Activated T-helper 1 cell treated with anti-CD3 and anti-CD28 coated beads, Interleukin-2, amount 50 U/mL, for 16 hours (primary cell): ENCODE measurements at places on chromosomes 16 and 17.

DNA sequence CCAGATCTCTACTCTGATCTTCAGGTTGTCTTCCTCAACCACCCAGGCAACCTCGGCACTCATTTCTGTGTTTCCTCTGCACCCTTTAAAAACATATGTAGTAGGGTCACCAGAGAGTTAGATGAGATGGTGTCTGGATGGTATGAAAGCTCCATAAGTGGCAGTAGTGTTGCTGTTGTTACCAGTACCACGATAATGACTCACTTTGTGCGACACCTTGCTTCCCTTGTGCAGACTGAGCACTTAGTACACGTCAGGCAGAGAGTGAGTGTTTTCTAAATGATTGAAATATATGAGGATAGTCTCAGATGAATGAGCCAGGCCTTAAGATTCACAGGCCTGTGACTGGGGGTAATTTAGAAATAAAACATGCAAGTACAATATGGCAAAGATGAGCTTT lies 188.7 kb downstream of the MAF start:
- no peak for DNase-seq

GRCh38 chr16:83541231-83541630 lies 266.5 kb upstream of the HSBP1 start:
- DNase-seq, result no peak

GRCh38 chr17:45296003-45296832 lies 20.6 kb downstream of the MAP3K14 start:
- DNase-seq, result no peak

- no peak for DNase-seq
These were observed 512.2 kb downstream of the GRIN2A start for GRCh38 chr16:9670033-9670432.

DNA sequence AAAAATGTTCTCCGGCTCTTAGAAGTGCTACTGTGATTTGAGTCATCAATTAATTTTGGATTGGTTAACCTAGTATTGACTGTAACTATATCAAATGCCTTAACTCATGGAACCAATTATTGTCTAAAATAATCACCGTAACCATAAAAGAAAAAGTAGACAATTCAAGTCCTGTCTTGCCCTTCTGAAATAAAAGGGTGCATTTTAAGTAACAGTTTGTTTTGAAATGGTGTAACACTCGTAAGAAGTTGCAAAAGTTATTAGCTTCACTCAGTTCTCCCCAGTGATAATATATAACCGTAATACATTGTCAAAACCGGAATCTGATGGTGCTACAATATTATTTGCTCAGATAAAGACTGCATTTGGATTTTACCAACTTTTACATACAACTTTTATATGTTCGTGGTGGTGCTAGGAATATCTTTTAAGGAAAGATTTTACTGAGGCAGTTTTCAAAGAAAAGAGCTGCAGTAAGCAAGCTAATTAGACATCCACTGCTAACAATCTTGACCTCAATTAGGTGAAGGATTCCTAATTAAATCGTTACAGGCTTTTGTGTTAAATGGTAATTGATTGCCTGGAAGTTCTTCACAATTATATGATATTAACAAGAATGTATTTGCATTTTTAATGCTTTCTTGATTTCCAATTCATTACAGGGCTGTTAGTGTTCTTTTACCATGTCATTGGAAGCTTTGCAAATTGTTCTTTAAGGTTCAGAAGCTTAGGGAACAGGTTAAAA lies 413.1 kb upstream of the MON1B start:
- DNase-seq, result no peak

GRCh38 chr17:17719966-17720543 lies 38.8 kb downstream of the RAI1 start:
- DNase-seq, result no peak

DNA sequence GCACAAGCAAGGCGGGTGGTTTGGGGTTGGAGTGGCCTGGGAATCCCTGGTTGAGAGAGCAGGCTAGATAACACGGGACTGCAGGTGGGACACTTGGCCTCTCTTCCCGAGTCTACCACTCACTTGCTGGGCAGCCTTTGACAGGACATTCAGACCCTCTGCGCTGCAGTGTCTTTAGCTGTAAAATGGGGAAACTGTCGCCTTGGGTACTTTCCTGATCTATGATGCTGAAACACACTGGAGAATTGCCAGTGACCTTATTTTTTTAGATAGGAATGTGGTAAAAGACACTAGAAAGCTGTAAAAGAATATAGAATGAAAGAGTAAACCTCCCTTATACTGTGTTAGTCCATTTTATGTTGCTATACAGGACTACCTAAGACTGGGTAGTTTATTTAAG lies 30.5 kb downstream of the KSR1 start:
- DNase-seq, result no peak

DNA sequence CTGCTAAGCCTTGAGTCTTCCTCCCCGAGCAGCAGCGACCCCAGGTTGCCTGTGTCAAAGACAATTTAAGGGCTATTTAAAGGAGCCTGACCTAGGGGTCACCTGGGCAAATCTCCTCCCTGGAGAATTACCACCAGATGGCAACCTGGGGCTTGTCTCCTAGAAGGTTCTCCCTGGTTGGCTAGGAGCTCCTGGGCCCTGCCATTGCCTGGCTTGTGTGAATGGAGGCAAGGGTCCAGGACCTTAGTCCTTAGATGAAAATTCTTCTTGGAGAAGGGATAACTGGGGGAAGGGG lies 51.3 kb upstream of the TAC4 start:
- no peak for DNase-seq

DNA sequence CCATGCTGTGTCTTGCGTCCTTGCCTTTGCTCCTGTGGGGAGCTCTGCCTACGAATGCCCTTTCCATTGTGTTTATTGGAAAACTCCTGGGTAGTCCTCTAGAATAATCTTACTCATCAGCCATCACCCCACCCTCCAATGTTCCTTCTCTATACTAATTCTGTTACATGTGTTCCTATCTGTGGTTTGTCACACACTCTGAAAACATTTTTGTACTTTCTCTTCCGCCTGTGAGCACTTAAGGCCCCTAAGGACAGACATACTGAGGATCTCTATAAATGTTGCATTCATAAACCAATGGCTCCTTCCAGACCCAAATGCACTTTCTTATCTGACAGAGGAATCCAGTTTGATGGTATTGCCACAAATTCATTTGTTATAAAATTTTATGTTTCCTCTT lies 53.9 kb upstream of the MON1B start:
- DNase-seq, result no peak

DNA sequence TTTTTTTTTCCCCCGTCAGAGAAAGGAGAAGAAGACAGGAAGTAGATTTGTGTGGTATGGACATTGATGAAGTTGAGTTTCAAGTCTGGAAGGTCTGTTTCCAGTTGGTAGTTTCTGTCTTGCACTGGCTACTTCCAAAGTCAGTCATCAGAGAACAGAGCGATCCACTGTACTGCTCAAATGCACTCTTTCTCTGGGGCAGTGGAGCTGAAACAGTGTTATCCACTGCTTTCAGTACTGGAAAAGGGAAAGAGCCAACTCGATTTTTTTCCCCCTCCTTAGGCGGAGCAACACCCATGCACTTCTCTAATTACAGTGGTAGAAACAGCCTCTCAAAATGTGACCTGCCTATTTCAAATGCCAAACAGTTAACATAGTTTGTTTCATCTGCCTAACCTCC lies 7.4 kb downstream of the PRKCA start:
- DNase-seq, result no peak

- no peak for DNase-seq
These were observed at the start of gene SLC47A1 for GRCh38 chr17:19533718-19534561. Gene SLC47A1 (plus strand): TSS chr17:19533854. CDS start chr17:19533940, 86 bp downstream.

DNA sequence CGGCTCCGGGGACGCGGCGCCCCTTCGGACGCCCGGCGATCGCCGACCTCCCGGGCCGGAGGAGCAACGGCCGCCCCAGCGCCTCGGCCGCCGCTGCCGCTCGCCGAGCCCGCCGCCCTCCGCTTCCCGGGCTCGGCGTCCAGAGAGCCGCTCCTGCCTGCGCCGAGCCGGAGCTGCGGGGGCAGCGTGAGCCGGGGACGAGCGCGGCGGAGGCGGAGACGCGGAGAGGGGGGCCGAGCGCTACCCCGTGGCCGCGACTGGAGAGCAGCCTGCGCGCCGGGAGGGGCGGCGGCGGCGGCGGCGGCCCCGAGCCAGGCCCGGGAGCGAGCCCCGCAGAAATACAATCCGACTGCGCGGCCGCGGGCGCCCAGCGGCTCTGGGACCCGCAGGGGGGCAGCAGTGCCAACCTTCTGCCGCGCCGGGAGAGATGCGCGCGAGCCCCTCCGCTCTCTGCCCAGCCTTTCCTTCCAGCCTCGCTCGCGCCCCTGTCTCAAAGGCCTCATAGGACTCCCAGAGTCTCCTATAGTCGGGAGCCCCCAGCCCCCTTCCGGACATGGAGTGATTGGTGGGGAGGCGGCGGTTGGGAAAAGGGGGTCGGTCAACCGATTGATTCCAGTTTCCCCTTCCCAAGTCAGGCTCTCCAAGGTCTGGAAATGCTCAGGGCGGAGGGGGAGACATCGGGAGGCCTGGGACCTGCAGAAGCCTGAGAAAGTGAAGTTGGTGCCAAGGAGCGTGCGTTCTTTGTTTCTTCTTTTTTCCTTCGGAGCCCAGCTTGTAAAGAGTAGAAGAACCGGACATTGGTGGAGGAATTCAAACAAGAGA lies 1.0 kb upstream of the SDK2 start:
- no peak for DNase-seq

- no peak for DNase-seq
These were observed 6.0 kb downstream of the COX4I1 start for GRCh38 chr16:85805442-85806045.

GRCh38 chr17:80009391-80010282 lies 26.0 kb downstream of the TBC1D16 start:
- no peak for DNase-seq

DNA sequence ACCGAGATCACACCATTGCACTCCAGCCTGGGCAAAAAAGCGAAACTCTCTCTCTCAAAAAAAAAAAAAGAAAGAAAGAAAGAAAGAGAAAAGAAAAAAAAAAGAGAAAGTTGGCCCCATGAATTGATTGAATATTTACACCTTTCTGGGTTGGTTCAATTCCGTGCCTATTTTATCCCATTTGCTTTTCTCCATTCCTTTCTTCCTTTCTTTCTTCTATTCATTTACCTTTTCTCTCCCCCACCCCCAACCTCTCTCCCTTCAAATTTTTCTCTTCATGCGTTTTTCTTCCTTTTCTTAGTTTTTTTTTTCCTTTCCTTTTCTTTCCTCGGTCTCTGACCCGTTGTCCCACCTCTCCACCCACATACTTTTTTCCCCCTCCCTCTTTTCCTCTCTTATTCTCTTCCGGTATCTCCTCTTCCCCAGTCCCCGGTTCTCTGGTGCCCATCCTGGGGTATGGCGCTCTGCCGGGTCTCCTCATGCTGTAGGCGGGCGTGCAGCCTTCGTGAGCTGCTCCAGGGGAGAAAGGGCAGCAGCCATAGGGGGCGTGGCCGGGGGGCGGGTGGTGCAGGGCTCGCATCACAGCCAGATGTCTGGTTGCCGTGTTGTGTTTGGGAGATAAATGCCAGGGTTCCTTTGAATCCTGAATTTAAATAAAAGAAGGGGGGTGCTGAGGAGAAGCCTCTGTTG lies 5.3 kb upstream of the COL1A1 start:
- no peak for DNase-seq

GRCh38 chr17:83000738-83001137 lies 78.7 kb upstream of the METRNL start:
- DNase-seq, result no peak
